GOT3 (cell line): ENCODE measurements at places on chromosomes 7 and 10.

DNA sequence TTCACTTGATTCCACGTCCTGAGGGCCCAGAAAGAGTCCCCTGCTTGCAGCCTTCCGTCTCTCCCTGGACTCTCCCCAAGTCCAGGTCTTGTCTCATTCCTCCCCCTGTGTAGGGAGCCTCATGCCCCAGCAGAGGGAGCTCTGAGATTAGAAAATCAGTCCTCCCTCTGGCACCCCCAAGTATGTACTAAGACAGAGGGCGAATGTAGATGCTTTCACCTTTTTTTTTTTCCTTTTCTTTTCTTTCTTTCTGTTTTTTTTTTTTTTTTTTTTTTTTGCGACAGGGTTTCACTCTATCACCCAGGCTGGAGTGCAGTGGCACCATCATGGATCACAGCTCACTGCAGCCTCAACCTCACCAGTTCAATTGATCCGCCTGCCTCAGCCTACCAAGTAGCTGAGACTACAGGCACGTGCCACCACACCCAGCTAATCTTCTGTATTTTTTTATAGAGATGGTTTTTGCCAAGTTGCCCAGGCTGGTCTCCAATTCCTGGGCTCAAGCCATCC, 10.3 kb downstream of the SFXN3 start:
- DNase-seq, result no peak

GRCh38 chr7:135648235-135648634, 14.1 kb upstream of the STMP1 start:
- DNase-seq, result no peak

- no peak for DNase-seq
Measured at GRCh38 chr10:110843031-110843430, 28.7 kb upstream of the PDCD4 start.

DNA sequence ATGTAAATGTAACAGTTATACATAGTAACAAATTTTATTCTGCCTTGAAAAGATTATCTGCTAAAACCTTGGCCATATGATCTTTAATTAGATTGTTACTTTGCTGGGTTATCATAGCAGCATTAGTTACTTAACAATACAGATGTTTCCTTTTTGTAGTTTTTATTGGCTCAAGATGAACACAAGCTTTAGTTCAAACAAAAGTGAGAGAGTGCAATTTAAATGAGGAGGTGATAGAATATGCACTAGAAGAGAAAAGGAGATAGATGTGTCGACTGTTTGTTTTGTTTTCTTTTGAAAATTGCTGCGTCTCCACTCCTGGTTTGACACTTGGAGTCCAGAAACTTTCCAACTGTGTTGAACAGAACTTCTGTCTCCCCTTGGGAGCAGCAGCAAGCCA, 91.4 kb upstream of the CAV2 start:
- no peak for DNase-seq

GRCh38 chr7:33287738-33288137, 158.4 kb downstream of the BBS9 start:
- no peak for DNase-seq

GRCh38 chr10:36412942-36413341, 712.5 kb upstream of the ANKRD30A start:
- DNase-seq, result no peak

- DNase-seq, result no peak
Measured at GRCh38 chr10:92291921-92292845, 1.2 kb downstream of the MARCHF5 start.

DNA sequence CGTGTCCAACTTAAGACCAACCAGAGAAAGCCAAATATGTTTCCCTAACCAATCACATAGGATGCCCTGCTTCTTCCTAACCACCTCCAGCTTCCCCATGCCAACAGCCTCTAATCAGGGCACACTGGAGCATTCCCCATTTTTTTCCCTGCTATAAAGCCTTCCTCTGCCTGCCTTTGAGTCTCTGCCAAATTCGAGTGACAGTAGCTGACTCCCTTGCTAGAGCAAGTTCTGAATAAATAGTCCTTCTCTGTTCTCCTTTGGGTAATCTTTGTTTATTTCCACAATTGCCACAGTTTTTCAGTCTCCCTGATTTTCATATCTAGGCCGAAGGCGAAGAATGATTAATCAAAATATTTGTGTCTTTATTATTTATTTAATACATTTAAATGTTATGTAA, 96.7 kb downstream of the ANLN start:
- DNase-seq, result no peak

GRCh38 chr10:50740293-50740648, 535 bp downstream of the ASAH2B start:
- no peak for DNase-seq

GRCh38 chr10:13262433-13262832, 28.3 kb upstream of the UCMA start:
- DNase-seq, result no peak

GRCh38 chr7:41777894-41778596, 75.2 kb upstream of the INHBA start:
- no peak for DNase-seq

- DNase-seq, result no peak
Measured at GRCh38 chr10:68261132-68261856, 29.4 kb upstream of the ATOH7 start.

GRCh38 chr7:39637400-39637799, 14.0 kb downstream of the RALA start:
- DNase-seq, result no peak

DNA sequence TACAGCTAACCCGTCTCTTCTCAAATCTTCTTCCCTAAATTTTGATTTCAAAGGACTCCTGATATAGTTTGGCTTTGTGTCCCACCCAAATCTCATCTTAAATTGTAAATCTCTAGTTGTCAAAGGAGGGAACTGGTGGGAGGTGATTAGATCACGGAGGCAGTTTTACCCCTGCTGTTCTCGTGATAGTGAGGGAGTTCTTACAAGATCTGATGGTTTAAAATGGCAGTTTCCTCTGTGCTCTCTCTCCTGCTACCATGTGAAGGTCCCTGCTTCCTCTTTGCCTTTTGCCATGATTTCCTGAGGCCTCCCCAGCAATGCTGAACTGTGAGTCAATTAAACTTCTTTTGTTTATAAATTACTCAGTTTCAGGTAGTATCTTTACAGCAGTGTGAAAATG, 269.3 kb downstream of the POLR1F start:
- no peak for DNase-seq

GRCh38 chr10:67923551-67923950, 39.1 kb downstream of the SIRT1 start:
- no peak for DNase-seq

GRCh38 chr10:81116990-81117389, 579.3 kb downstream of the SH2D4B start:
- no peak for DNase-seq

DNA sequence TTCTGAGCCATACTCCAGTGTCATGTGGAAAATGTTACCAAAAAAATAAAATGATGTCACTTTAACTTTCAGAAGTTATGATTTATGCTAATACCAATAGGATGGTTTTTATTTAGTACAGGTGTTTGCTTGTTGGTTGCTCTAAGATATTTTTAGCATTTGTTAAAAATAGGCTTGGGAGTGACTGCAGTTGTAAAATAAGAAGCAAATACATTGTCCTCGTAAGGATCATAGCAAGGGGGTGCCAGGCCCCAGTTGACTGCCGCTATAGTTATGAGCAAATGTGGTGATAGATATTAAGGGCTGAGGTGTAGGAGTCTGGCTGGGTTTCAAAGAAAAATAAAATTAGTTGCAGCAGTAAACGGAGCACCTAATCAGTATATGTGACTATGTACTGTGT, 354.4 kb upstream of the BMPER start:
- DNase-seq, result no peak

- DNase-seq, result no peak
Measured at GRCh38 chr10:118259288-118259906, 82.7 kb downstream of the FAM204A start.

- DNase-seq, result no peak
Measured at GRCh38 chr7:115812794-115813193, 217.8 kb downstream of the TFEC start.

DNA sequence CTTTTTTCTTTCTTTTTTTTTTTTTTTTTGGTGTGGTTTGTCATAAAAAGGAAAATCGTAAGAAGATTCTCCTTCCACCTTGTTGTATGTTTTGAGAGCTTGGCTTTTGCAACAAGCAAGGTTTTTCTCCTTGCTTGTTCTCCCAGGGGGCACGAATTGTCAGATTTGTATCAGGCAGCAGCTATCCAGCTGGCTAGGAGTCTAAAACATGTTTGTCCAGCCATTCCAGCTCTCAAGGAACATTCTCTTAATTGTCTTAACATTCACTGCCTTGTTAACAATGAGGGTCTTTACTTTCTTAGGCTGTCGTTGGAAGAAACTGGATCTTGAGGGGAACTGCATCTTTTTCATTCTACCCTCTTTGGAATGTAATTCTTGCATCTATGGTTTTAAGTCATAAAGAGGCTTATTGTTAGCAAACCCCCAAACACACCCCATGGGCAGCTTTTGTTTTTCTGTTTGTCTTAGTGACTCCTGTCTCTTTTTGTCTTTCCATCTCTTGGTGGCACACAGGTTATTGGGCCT, 14.6 kb downstream of the SHTN1 start:
- no peak for DNase-seq

- no peak for DNase-seq
Measured at GRCh38 chr10:129393812-129394211, 73.2 kb upstream of the MGMT start.

- DNase-seq, result no peak
Measured at GRCh38 chr7:68744036-68744435, 854.2 kb upstream of the AUTS2 start.

- no peak for DNase-seq
Measured at GRCh38 chr7:150998341-150998740, 7.5 kb downstream of the NOS3 start.

DNA sequence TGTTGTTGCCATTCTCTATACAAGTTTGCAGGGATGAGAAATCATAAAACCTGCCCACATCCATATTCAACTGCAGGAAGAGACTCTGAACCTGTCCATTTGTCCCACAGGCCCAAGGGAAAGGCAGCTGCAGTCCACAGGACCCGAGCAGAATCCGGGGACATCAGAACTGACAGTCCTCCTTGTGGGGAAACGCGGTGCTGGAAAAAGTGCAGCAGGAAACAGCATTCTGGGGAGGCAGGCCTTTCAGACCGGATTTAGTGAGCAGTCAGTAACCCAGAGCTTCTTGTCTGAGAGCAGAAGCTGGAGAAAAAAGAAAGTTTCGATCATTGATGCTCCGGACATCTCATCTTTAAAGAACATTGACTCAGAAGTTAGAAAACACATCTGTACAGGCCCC, 23.5 kb downstream of the GIMAP8 start:
- no peak for DNase-seq

DNA sequence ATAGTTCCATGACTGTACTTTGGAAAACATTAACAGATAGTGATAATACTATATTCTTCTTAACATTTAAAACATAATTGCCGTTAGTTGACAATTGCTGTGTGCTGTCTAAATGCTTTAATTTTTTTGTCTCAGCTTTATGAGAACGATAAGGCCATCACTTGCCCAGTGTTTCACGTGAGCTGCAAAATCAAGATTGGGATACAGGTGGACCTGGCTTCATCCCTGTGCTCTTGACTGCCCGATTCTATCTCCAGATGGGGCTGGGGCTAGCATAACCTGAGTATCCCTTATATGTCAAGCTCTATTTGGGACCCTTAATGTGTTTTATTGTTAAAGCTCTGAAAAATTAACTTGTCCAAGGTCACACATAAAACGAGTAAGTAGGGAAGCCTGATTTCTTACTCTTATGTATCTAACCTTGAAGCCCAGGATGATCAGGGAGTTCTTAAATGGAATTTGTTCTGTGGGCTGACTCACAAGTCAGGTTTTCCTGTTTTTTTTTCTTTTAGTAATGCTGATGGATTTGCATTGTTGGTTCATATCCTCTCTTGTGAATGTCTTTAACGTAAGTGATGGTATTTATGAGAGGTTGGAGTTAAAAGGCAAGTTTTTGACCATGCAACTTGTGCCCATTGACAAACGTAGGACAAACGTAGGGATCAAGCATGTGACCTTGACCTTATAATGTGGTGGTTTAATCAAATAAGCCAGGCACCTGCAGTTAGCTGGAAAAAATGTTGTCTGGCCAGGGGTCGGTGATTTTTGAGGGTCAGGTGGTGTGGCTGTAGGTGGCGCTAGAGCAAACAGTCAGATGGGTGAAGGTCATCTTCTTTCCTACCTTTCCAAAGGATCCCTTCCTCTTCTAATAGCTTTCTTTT, 3.6 kb downstream of the PRKAR2B start:
- DNase-seq, result no peak

DNA sequence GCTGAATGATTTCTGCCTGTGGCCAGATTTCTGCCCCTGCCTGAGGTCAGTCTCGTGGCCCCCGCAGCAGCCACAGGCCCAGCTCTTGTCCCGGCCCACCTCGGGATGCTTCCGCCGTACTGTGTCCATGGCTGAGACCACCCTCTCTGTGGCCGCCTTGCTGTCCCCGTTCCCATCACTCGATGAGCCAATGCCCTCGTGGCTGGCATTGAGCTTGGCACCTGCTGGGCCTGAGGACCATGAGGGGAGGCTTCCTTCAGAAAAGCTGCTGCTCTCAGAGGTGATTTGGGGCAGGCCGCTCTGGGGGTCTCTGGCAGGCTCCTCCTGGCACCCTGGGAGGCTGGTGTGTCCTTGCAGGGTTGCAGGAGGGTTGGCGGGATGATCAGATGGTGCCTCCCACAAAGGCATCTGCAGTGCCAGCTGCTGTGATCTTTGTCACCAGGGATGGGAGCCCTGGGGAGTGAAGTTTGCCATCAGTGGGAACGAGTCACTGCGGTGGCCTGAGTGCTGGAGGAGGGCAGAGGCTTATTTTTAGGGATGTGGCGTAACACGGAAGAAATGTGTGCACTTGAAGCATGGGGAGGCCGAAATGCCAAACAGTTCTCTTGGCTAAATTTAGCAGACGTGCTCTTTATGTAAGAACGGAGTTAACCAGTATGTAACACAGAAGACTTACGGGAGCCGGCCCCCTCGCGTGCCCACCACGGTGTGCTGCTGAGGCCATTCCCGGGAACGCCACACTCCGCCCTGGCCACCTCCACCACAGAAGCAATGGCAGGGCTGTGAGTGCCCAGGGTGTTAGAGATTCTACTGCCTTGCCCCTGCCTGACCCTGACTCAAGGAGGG, 47.7 kb downstream of the VIPR2 start:
- no peak for DNase-seq

- DNase-seq, result no peak
Measured at GRCh38 chr10:97575127-97575668, 2.6 kb downstream of the ANKRD2 start.

- DNase-seq, result no peak
Measured at GRCh38 chr10:13706604-13707003, 119.8 kb downstream of the PRPF18 start.

DNA sequence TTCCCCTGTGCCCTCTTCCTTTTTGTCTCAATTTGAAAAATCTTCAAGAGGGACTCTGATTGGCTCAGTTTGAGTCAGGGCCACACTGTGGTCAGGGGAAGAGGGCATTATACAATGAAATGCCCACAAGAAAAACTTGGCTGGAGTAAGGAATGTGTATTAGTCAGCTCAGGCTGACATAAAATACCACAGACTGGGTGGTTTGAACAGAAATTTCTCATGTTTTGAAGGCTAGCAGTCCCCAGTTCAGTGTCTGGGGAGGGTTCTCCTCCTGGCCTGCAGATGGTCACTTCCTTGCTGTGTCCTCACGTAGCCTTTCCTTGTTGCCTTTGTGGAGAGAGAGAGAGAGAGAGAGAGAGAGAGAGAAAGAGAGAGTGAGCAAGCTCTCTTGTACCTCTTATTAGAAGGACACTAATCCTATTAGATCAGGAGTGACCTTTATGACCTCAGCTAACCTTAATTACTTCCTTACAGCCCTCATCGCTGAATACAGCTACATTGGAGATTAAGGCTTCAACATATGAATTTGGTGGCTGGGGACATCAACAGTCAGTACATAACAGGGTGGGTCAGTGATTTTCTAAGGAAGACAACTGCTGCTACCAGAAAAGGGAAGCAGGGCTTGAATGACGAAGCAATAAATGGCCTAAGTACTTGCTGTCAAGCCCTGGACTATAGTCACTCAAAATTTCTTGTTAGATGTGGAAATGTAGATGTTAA, 25.8 kb upstream of the FAM13C start:
- peak; percentile 11 for DNase-seq
